Stimulated activated memory B cell treated with anti-CD40 and anti-IgM and Interleukin-4, amounts not matched to agents 10 μg/mL and 1 μg/mL and 100 μg/mL, for 72 hours (primary cell): ENCODE measurements at places on chromosomes 6 and 20.

- ATAC-seq: no peak
These were observed 48.8 kb downstream of the RBM38 start for GRCh38 chr20:57439993-57440392.

DNA sequence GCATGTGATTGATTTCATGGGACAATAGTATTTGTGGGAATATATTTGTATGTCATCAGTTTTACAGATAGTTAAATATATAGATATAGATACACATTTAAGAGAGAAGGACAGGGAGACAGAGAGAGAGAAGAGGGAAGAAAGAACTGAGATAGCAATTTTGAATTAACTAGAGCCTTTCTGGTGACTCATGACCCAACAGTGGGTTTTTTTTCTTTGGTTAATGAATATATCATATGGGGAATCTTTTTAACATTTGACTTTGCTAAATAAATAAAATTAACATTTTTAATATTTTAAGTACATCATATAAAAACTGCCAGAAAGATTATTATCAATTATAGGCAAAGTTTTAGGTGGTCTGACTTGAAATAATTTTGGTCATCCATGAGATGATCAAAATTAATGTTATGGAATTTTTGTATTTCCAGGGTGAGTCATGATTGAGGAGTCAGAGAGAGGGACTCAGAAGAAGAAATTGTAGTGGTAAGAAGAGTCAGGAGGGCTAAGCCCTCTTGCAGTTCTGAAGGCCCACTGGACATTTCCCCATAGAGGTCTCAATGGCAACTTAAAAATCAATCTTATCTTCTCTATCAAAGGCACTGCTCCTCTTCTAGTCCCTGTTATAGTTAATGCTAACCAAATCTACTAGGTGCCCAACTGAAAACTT, 508.1 kb upstream of the MAP3K7 start:
- ATAC-seq: no peak

DNA sequence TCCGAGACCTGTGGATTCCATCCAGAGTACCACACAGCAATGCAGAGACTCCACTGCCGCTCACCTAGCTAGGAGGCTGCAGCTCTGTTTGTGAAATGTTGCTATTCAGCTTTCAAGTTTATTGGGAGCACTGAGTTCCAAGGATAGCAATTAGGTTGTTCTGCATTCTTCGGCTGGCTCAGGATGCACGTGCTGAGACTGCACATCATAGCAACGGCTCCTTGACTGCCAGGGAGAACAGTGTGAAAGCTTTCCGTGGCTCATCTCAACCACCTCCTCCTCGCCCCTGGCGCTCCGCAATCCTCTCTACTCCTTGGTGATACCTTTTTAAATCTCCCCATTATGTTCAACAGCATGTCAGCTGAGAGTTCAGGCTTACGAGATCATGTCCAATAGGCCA, 116.6 kb downstream of the TSHZ2 start:
- no peak for ATAC-seq

DNA sequence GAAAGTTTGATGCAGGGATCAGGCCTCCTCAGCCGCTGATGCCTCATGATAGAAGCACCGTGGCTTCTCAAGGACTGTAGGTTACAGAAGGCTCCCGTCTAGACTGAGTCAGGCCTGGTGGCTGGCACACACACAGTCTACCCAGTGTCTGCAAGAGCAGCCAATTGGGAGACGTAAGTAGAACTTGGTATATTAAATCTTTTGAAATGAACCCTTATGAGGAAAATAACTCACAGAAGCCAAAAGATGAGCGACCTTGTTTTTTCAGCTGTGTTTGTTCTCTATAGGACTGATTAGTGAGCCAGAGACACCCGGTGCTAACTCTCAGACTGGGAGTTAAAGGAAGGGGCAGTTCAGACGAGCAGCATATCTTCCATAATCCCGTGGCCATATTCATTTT, 5.9 kb upstream of the PDE10A start:
- ATAC-seq: peak; percentile 43

GRCh38 chr20:10986586-10986985, 312.8 kb upstream of the JAG1 start:
- ATAC-seq: no peak

DNA sequence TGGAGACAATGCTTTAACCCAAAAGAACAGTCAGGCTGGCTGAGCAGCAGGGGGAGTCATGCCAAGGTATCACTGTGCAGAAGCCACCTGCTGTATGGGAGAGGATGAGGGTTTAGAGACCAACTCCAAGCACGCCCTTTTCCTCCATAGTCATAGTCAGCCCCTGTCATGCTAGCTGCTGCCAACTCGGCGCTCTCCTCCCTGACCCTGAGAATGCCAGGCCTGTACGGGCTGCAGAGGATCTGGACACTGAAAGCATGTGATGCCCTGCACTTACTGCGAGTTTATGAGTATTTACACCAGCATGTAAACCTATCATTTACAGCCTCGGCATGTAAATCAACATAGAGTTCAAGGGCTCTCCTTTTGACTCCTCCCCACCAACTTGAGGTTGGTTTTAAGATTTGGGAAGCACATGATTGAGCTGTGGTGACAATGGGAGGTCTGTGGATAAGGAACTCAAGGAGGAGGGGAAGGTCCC, 11.7 kb upstream of the SCUBE3 start:
- ATAC-seq: no peak

DNA sequence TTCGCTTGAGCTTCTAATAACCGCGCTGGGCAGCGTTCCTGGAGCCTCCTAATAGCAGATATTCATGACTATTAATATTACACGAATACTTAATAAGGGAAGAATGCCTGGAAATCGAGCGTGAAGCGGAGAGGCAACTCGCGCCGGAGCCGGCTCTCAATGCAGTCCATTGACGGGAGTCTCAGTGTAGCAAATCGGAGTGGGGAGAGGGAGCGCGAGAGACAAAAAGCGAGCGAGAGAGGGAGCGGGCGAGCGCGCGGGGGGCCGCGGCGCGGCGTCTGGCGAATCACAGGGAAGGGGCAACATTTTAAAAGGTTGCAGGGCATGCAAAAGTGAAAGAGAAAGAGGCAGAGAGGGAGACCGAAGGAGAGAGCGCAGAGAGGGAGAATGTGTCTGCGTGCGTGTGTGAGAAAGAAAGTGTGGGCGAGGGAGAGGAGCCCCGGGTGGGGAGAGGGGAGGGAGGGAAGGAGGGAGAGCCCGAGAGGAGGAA, 2.9 kb downstream of the TFAP2A start:
- peak; percentile 56 for ATAC-seq

DNA sequence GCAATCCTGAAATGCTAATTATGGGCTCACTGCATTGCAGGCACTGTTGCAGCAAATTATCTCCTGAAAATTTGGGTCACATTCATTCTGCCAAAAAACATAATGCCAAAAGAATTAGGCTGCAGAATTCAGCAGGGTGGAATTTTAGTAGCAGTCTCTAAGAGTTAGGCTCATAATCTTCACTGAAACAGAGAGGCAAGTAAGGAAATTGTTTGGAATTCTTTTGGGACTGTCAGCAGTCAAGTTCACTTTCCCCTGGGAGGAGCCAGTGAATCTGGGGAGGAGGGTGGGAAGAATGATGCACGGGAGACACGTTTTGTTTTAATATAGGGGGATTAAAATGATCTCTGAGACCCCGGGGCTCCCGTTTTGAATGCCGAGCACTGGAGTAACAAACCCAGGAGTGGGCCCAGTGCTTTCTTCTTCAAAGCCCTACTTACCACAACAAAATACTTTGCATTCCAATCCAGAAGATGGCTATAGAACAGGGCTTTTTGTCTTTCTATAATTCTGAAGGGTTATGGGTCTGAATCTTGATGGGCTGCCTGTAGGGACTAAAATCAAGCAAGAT, 44.7 kb downstream of the SOBP start:
- no peak for ATAC-seq

GRCh38 chr20:34397096-34397495, 34.0 kb downstream of the ITCH start:
- ATAC-seq: no peak

GRCh38 chr6:89037141-89037900, 43.2 kb upstream of the PNRC1 start:
- ATAC-seq: no peak

GRCh38 chr20:63351326-63351700, 9.8 kb downstream of the CHRNA4 start:
- ATAC-seq: no peak

- no peak for ATAC-seq
These were observed 13.3 kb downstream of the SNX5 start for GRCh38 chr20:17955302-17955701.

DNA sequence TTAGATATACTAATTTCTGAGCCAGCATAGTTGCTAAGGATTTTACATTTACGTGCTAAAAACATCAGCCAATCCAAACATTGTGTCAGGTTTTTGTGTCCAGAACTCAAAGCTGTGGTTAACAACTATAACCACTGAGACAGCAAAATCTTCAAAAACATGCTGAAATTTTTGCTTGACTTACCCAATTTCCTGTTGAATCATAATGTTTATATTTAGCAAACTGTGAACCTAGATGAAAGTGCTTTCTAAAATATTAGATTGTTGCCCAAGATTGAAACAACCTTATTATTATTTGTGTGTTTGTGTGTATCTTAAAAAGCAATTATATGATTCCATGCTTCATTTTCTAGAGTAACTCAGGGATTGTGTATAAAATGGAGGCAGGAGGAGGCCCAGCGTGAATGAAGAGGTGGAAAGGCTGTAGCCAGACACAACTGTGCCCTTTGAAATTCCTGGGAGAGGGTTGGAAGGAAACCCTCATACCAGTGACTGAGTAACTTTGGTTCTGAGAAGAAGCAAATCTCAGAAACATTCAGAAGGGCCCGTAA, 48.0 kb downstream of the ARMC2 start:
- no peak for ATAC-seq

- ATAC-seq: peak; percentile 70
These were observed 120.5 kb upstream of the CHD6 start for GRCh38 chr20:41738604-41739206.

DNA sequence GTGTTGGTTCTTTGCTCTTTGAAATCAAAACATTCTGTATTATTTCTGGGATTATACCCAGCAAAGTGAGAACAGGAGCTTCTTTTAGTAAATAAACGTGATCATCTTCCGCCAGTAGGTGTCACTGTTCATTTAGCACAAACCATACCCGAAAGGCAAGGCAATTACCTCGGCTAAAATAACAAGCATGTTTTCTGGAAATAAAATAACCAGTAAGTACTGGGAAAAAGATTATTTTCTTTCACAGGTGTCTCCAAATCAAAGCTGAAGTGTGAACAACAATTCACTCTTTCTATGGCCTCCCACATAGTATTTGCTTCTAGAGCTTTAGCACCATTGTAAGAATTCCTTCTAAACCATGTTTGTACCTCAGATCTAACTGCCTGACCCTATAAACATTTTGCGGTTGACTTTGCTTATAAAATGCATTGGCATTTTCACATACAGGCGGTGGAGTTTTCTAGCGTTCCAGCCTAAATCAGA, 144.6 kb upstream of the AGPAT4 start:
- no peak for ATAC-seq

DNA sequence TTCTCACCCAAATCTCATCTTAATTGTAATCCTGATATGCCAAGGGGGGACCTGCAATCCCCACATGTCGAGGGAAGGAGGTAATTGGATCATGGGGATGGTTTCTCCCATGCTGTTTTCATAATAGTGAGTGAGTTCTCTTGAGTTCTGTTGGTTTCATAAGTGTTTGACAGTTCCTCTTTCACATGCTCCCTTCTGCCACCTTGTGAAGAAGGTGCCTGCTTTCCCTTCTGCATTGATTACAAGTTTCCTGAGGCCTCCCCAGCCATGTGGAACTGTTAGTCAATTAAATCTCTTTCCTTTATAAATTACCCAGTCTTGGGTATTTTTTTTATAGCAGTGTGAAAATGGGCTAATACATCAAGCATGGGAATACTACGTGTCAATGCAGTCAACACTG, 925.0 kb upstream of the MAN1A1 start:
- ATAC-seq: peak; percentile 67

- ATAC-seq: no peak
These were observed 697.8 kb downstream of the KIF16B start for GRCh38 chr20:15875446-15875845.

DNA sequence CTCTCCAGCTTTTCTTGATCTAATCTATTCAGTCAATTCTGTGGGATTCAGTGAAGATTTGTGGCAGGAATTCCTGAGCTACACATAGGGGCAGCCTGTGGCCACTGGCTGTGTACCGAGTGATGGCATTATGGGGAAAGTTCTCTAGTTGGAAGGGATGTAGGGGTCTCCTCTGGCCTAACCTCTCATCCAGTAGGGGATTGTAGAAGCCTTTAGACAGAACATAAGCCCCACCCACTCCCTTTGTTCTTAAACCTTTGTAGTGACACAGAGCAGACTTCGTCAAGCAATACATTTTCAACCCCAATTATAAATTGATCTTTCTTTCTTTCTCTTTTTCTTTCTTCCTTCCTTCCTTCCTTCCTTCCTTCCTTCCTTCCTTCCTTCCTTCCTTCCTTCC, 188.9 kb downstream of the QKI start:
- no peak for ATAC-seq

GRCh38 chr6:139944976-139945375, 570.5 kb upstream of the CITED2 start:
- no peak for ATAC-seq

GRCh38 chr20:32635764-32636163, 38.0 kb downstream of the C20orf203 start:
- ATAC-seq: no peak

DNA sequence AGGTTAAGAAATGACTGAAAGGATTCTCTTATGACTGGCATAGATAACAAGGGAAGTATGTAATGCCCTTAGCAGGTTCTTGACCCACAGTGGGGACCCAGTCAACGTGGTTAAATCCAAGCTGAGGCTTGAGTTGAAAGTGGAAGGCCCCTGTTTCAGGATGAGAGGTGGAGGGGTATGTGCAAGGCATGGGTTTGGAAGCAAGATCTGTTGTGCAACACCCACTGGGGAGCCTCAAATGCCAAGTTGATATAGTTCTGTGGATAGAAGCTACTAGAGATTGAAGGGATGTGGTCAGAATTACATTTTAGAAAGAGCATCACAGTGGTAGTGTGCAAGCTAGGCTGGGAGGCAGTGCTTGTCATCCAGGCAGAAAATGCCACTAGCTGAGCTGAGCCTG, 5.1 kb downstream of the PABPC1L start:
- no peak for ATAC-seq

- no peak for ATAC-seq
These were observed 23.0 kb downstream of the NHLRC1 start for GRCh38 chr6:18099511-18099910.

- ATAC-seq: no peak
These were observed 588.8 kb downstream of the MAFB start for GRCh38 chr20:40100261-40100660.

- no peak for ATAC-seq
These were observed 109.5 kb downstream of the CLVS2 start for GRCh38 chr6:123105561-123105960.
